ENCODE measurements at places on chromosomes 7 and 10.

DNA sequence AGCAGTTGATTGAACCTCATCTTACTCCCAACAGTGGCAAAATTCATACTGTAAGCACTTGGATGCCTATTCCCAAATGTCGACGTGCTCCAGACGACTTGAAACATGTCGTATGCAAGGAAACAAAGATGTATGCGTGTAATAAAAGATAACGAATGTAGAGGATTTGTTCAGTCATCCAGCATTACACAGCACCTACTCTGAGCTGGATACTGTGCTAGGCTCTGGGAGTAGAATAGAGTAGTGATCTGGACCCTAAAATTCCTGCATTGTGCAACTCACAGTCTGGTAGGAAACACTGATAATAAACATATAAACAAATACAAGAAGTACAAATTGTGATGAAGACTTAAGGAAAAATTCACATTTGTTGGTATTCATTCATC lies 5.6 kb upstream of the TBX20 start:
- DNase-seq = no peak

- DNase-seq = no peak
Observed at GRCh38 chr7:2488272-2488645, 12.1 kb upstream of the GRIFIN start.

DNA sequence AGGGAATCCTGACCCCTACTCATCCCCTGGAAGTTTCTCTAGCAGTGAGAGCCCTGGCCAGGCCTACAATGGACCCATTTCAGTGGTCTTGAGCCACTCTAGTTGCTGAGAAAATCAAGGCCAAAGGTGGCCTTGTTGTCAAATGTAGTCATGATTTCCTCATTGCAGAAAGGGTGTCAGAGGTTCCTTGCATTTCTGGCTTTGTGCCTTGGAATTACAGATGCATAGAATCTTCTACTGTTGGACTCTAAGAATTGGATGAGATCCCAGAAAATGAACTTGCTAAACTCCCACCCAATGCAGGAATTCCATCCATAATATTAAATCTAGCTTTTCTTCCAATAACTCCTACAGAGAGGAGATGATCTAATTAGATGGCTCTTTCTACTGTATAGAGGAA lies 12.2 kb downstream of the CPA2 start:
- no peak for DNase-seq

DNA sequence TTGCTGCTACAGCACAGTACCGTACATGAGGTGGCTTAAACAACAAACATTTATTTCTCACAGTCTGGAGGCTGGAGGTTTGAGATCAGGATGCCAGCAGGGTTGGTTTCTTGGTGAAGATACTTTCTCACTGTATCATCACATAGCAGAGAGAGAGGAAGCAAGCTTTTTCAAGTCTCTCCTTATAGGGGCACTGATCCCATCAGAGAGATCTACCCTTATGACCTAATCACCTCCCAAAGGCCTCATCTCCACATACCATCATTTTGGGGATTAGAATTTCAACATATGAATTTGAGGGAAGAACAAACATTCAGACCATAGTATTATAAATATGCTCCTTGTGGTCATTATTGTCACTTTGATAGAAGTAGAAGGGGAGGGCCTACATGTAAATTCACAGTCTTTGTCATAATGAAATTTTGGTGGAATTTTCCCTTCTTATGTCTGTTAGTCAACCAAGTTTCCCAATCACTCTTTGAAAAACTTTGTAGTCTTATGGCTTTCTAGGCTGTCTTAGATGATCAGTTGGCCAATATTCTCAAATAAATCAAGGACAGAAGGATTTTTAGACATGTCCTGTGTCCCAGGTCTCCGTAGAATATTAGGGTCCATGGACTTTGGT lies 606.2 kb downstream of the LRMDA start:
- no peak for DNase-seq

DNA sequence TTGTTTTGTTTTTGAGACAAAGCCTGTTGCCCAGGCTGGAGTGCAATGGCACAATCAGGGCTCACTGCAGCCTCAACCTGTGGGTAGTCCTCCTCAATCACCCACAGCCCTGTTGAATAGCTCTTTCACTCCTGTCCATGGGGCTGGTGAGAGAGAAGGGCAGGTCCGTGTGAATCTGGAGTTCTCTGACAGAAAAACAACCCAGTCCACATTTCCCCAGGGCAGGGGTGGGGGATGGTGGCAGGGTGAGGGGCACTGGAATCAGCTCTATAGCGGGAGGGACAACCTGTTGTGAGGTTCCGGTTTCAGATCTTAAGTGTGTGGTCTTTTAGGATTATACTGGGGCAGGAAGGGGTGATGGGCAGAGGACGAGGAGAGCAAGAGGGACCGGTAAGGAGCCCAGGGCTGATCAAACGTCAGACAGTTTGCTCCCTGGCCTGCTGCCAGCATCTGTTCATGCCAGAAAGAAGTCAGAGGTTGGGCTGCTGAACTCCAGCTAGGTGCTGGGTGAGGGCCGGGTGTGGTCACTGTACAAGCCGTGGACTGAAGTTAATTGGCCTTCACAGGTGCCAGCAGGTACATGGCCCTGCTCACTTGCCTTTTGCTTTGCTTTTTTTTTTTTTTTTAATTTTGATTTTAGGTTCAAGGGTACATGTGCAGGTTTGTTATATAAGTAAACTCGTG lies 33.2 kb upstream of the MKRN1 start:
- no peak for DNase-seq

DNA sequence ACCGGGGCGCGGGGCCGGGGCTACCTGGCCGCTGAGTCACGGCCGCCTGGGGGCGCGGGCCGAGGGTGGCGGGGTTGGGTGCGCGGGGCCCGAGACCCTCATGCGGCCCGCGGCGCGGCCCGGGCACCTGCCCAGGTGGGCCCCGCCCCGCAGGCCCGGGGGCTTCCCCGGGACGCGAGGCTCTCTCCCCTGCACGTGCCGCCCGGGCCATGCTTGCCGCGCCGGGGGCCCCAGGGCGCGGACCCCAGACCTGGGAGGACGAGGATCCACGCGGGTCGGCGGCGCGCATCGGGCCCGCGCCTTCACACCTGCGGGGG lies 402 bp downstream of the MAFK start:
- DNase-seq = no peak

DNA sequence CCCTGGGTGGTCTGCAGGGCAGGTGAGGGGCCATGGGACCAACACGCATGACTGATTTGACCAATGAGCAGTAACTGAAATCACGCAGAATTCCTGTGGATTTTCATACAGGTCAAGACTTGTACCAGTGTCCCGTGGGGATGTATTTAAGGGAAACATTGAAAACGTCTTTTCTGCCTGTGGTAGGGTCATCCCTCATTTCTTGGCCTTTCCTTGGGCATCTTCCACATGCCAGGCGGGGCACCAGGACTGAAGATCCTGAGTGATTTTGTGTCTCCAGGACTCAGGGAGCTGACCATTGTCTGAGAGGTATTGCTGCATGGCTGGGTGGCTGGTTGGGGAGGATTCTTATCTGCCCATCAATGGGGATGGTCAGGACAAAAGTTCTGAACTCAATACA lies 289.0 kb downstream of the GLRX3 start:
- DNase-seq = no peak

- no peak for DNase-seq
Observed at GRCh38 chr7:70707823-70708243, 424.1 kb upstream of the GALNT17 start.

GRCh38 chr10:127267442-127267841 lies 71.1 kb upstream of the INSYN2A start:
- no peak for DNase-seq

DNA sequence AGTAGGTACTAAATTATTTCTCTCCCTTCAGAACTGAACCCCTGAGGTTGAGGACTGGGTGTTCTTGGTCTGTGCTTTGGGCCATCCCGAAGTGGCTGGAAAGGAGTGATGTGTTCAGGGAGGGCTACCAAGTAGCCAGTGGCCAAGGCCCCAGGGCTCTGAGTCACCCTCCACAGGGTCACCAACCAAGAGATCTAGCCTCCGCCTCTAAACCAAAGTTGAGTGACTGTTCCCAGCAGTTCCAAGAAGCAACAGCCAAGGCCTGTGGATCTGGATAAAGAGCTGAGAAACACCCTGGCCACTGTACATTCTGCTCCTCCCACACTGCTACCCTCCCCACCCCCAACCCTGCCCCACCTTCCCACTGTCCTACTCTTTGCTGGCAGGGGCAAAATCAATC lies 35.5 kb upstream of the KCNMA1 start:
- no peak for DNase-seq

DNA sequence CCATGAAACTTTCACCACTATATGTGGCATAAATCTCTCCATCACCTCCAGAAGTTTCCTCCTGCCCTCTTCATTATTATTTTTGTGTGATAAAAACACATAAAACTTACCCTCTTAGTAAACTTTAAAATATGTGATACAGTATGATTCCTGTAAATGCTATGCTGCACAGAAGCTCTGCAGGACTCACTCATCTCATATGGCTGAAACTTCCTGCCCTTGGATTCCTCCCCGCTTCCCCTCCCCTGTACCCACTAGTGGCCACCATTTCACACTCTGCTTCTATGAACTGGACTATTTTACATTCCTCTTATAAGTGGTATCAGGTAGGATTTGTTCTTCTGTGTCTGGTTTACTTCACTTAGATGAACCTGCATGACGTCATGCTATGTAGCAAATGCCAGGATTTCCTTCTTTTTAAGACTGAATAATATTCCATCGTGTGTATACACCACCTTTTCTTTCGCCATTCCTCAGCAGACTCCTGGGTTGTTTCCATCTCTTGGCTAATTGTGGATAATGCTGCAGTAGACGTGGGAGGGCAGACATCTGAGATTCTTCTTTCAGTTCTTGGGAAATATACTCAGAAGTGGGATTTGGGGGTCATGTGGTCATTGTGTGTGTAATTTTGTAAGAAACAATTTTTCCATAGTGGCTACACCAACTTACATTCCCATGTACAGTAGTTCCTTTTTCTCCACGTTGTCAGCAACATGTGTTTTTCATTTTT lies 335.2 kb downstream of the SDK1 start:
- no peak for DNase-seq

- no peak for DNase-seq
Observed at GRCh38 chr10:113616244-113617074, 47.4 kb downstream of the NRAP start.

DNA sequence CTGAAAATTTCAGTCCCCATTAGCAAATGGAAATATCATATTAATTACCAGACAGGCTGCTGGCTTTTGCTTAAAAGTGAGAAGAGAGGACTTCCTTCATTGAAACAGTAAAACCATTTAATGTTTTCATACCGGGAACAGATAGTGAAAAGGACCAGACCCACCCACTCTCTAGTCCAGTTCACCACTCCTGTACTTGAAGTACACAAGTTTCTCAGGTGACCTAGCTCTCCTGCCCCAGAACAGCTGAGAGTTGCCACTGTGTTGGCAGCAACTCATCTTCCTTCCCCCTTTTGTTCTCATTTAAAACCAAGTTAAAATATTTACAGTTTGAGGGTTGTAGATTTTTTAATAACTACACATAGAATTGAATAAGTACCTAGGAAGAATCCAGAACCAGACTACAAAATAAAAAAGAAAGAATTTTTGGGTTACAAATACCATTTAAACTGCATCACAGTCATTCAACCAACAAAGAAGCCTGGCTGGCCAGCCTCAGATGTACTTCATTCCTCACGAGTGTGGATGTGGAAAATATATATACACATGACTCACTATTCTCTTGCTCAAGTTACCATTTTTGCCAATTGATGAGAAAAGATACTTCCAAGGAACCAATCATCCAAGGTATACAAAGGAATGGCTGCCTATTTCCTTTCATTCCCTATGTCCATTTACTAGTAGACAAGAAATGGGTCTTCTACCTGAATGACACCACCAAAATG lies 68.1 kb downstream of the VPS41 start:
- no peak for DNase-seq

DNA sequence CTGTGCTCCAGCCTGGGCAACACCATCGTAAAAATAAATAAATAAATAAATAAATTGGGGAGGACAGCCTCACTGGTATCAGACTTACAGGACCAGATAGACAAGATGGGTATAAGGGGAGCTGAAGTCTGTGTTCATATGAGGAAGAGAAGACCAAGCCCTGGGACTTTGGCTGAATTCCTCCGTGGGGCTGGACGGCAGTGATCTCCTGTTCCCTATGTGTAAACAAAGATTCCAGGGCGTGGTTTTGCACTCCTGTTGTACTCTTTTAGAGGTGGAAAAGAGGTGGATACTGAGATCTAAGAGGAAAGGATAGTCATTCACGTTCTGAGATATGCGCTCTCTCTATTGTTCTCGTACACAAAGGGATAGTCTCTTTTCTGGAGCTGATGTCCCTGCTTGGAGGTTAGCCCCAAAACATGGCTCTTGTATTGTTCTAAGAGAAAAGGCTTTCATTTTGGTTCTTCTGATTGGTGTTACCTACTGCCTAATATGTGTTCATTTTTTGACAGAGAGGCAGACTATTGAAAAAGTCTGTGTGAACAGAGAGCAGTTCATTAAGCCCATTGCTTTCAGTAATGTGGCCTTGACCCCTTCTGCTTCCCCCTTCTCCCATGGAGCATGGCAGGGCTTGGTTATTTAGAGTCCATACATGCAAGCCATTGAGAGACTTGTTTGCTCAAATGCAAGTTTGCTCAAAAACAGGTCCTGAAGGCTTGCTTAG lies 12.3 kb downstream of the KCTD7 start:
- DNase-seq = no peak

GRCh38 chr10:88074971-88075370 lies 211.5 kb downstream of the PTEN start:
- no peak for DNase-seq

GRCh38 chr7:30263090-30263710 lies 21.2 kb upstream of the ZNRF2 start:
- DNase-seq = no peak

GRCh38 chr7:37642028-37642540 lies 41.5 kb upstream of the GPR141 start:
- no peak for DNase-seq

- DNase-seq = no peak
Observed at GRCh38 chr7:130721486-130722277, 12.3 kb downstream of the KLF14 start.

DNA sequence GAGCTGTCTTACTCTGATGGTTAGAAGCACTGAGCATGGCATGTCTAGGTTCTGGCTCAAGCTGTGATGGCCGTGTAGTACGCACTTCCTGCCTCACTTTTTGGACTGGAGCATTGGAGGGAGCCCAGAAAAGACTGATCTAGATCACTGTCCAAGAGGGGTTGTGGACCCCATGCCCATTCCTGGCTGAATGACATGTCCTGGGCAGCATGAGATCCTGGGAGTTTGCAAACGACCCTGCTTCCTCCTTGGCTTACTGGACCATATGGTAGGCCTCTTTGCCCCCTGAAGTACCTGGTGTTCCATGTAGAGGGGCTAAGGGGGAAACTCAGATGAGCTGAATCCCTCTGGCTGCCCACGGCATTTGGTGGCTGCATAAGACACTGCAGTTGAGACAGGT lies 36.7 kb downstream of the ARHGAP22 start:
- no peak for DNase-seq

GRCh38 chr10:112797197-112797596 lies 152.8 kb upstream of the TCF7L2 start:
- no peak for DNase-seq

- DNase-seq = no peak
Observed at GRCh38 chr7:88291398-88292173, 15.1 kb downstream of the STEAP4 start.

- DNase-seq = no peak
Observed at GRCh38 chr7:80481196-80481884, 30.5 kb downstream of the GNAT3 start.

- no peak for DNase-seq
Observed at GRCh38 chr10:2619916-2620315, 447.4 kb upstream of the PFKP start.

Measured in stimulated activated CD4-positive, alpha-beta T cell treated with anti-CD3 and anti-CD28 coated beads, Interleukin-1b, Interleukin-23, amount 100 ng/mL, for 48 hours (primary cell).